Fibroblast of skin of right quadriceps (primary cell): ENCODE measurements at places on chromosomes 2 and 18.
A peak's percentile ranks its signal among the peaks of the same experiment; 100 is the strongest.

DNA sequence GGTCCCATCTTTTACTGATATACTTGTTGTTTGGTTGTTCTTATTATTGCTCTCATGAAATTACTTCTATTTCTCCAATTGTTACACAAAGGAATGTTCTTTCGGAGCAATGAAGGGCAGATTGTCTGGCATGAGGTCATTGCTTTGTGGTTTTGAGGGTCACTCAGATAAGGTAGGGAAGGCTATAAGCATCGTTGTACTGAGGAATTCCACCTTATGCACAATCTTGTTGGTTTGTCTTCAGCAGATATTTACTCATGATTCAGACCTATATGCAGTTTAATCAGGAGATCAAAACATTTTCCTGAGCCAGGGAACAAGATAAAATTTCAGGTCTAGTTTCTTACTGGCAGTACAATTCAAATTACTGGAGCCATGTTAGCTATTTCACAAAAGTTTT, 163.0 kb upstream of the SPHKAP start:
- DNase-seq: no peak

GRCh38 chr18:63299837-63300745, 19.5 kb downstream of the BCL2 start:
- DNase-seq: peak; percentile 68

- peak; percentile 71 for DNase-seq
Measured at GRCh38 chr2:192236136-192236535, 41.4 kb upstream of the TMEFF2 start.

DNA sequence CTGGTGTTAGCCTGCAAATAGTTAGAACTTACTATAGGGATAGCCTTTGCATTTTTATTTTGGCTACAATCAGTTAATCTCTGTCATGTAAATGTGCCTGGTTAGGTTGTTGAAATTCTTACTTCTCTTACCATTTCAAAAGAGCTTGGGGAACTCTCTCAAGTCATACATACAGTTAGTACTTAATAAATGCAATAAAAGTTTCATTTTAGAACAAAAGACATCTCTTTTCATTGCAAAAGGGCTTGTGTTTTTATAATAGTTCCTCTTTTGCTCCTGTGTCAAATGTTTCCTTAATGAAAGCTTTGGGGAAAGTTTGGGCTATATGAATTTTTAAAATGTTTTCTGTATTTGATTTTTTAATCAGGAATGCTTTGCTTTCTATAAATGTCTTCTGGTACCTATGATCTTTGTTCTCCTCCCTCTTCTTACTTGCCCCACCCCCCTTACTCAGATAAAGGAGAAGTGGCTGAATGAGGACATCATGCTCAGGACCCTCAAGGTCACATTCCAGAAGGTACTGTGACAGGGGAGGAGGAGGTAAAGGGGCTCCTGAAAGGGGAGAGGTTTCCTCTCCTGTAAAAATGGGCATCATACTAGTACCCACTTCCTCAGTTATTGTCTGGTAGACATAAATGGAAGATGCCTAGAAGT, 13.6 kb downstream of the PTPN18 start:
- no peak for DNase-seq

- no peak for DNase-seq
Measured at GRCh38 chr2:67854798-67855197, 208.0 kb downstream of the C1D start.

GRCh38 chr2:139160836-139161235, 380.6 kb upstream of the NXPH2 start:
- DNase-seq: peak; percentile 65

GRCh38 chr18:24014986-24015638, 558 bp downstream of the TTC39C start:
- peak; percentile 82 for DNase-seq

DNA sequence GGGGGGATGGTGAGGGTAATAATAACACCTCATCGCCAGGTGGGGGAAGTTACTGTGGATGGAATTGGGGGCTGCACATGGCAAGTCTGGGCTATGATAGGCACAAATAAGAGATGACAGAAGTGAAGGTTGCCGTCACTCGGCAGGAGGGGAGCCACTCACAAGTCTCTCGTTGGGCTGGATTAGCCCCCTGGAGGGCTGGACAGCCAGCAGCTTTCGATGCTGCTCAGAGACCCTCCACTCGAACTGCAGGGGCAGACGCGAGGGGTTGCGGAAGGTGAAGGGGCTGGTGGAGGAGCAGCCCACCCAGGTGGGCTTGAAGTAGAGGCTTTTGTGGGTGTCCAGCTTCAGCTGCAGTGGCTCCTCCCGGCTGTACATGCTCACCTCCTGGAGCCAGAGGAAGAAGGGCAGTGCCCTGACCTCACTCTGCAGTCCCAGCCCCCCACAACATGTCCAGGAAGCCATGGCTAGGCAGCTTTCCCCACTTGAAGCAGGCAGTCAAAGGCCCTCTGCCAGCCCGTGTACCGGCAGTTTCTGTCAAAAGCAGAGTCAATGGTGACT, 18.2 kb downstream of the CFAP65 start:
- no peak for DNase-seq

DNA sequence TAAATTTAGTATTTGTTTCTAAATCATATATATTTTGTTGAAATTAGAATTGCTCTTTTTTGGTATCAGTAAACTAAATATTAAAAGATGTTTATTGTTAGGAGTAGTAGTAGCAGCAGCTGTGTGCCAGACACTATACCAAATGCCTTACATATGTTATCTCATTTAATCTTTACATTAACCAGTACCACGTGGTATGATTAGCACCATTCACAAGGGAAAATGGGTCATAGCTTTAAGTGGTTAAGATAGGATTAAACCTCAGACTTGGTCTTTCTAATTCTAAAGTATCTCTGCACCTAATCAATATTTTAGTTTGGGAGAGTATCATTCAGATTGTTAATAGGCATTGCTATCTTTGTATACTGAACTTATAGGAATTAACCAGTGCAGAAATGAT, 29.0 kb downstream of the PSMD14 start:
- DNase-seq: no peak
